ENCODE measurements at places on chromosomes 4 and X.

GRCh38 chrX:149962859-149963757, 24.8 kb upstream of the EOLA2 start:
- no peak overlapping the region for H3K4me3 ChIP-seq
- DNase-seq: peak; percentile 43
- no peaks in the 10 kb centered on the region for H3K27me3 ChIP-seq
- H3K36me3 ChIP-seq: no peaks in the 10 kb centered on the region
- no peaks in the 10 kb centered on the region for H3K4me1 ChIP-seq

GRCh38 chr4:81412946-81413495, 58.7 kb downstream of the RASGEF1B start:
- H3K27me3 ChIP-seq: no peaks in the 10 kb centered on the region
- H3K4me3 ChIP-seq: no peak overlapping the region
- no peak overlapping the region for H3K27ac ChIP-seq
- H3K4me1 ChIP-seq: no peaks in the 10 kb centered on the region

- no peak for DNase-seq
- no peaks in the 10 kb centered on the region for H3K36me3 ChIP-seq
- no peak overlapping the region for H3K27ac ChIP-seq
- no peaks in the 10 kb centered on the region for H3K4me1 ChIP-seq
- H3K27me3 ChIP-seq: no peaks in the 10 kb centered on the region
- no peak overlapping the region for H3K4me3 ChIP-seq
These were observed 191.4 kb downstream of the PPP3CA start for GRCh38 chr4:101155945-101156344.

DNA sequence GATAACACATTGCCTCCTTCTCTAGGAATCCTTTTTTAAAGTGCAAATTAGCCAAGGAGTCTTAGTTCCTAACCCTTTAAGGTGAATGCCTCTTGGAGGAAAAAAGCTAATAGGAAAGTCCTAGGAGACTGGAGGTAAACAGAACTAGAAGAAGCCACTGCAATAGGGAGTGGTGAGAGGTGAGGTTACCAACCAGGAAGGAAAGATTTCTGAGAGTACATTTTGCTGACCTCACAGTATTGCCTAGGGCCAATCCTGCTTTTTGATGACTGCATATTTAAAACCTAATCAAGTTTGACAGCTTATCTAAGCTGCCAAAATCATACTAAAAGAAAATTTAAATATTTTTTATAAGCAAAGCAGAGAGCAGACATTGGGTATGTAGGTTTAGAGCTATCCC, 7.3 kb upstream of the CUL4B start:
- no peaks in the 10 kb centered on the region for H3K36me3 ChIP-seq
- no peak overlapping the region for H3K27ac ChIP-seq
- H3K4me1 ChIP-seq: no peaks in the 10 kb centered on the region
- no peak overlapping the region for H3K4me3 ChIP-seq
- no peak for DNase-seq

- peaks cover 3% of the 10 kb centered on the region for H3K4me1 ChIP-seq
- H3K27ac ChIP-seq: no peak overlapping the region
- DNase-seq: no peak
- H3K4me3 ChIP-seq: no peak overlapping the region
- no peaks in the 10 kb centered on the region for H3K27me3 ChIP-seq
- H3K36me3 ChIP-seq: no peaks in the 10 kb centered on the region
These were observed 109.9 kb downstream of the ZNF330 start for GRCh38 chr4:141330616-141331015.

DNA sequence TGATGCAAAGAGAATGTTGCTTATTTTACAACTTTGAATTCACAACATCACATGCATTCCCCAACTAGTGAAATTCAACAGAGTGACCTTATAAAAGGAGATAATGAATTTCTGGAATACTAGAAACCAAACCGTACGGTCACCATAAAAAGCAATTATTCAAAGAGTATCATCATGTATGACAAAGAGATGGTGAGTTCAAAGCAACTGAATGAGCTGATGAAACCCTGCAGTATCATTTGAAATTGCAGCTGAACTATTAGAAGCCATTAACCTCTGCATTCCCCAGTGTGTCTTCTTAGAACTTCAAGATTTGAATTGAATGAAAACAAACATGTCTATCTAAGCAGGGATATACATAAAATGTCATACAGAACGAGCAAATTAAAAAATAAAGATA, 172.4 kb downstream of the SLITRK2 start:
- no peaks in the 10 kb centered on the region for H3K4me1 ChIP-seq
- H3K27me3 ChIP-seq: no peaks in the 10 kb centered on the region
- H3K4me3 ChIP-seq: no peak overlapping the region

GRCh38 chrX:39309721-39310152, 508.5 kb downstream of the MID1IP1 start:
- H3K4me1 ChIP-seq: no peaks in the 10 kb centered on the region
- H3K4me3 ChIP-seq: no peak overlapping the region
- no peaks in the 10 kb centered on the region for H3K36me3 ChIP-seq
- no peak for DNase-seq

Measured in colonic mucosa (tissue), 4 donors.